ENCODE measurements at places on chromosomes 1 and 21.

GRCh38 chr21:33848249-33848953 is 67.2 kb downstream of the ATP5PO start:
- DNase-seq: no peak

DNA sequence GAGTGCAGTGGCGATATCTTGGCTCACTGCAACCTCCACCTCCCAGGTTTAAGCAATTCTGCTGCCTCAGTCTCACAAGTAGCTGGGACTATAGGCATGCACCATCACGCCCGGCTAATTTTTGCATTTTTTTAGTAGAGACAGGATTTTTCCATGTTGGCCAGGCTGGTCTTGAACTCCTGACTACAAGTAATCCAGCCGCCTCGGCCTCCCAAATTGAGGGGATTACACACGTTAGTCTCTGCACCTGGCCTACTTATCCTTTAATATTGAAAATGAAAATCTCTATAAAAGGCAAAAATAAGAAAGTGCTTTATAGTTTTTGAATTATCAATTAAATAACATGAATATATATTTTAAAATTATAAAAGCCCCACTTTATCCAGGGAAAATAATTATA is 190.6 kb downstream of the DPYD start:
- no peak for DNase-seq

DNA sequence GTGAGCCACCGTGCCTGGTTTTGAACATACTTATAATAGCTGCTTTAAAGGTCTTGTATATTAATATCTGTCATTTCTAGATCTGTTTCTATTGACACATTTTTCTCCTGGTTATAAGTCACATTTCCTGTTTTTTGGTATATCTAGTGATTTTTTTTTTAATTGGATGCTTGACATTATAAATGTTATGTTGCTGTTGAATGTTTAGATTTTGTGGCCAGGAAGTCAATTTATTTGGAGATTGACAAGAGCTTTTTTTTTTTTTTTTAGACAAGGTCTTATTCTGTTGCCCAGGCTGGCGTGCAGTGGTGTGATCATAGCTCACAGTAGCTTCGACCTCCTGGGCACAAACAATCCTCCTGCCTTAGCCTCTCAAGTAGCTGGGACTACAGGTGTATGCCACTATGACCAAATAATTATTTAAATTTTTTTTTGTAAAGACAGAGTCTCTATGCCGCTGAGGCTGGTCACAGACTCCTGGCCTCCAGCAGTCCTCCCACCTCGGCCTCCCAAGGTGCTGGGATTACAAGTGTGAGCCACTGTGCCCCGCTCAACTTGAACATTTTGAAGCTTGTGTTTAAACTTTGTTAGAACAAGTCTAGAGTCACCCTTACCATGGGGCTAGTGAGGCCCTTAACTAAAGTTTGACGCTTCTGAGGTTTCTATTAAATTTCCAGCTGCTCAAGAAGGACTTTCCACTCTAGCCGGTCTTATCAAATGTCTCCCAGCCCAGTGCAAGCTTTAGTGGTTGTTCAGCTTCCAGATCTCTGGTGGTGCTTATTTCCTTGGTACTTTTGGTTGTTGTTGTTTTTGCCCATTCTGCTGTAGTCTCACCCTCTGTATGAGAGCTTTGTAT is 8.6 kb upstream of the CHI3L2 start:
- no peak for DNase-seq

GRCh38 chr1:115755456-115756370 is 12.8 kb downstream of the CASQ2 start:
- DNase-seq: no peak

DNA sequence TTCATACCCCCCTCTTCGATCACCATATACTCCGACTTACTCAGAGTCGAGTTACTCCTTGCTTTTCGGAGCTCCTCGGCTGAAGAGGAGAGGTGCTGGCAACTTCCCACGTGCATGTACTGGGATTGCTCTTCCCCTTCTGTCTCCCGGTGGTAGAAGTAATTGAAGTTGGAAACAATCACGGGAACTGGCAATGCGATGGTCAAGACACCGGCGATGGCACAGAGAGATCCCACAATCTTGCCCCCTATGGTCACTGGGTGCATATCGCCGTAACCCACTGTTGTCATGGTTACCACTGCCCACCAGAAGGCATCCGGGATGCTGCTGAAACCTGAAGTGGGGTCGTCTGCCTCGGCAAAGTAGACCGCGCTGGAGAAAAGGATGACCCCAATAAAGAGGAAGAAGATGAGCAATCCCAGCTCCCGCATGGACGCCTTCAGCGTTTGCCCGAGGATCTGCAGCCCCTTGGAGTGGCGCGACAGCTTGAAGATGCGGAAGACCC is 1.5 kb downstream of the KCNA3 start:
- no peak for DNase-seq
